ENCODE measurements at places on chromosomes 4 and X.

- no peak for DNase-seq
Measured at GRCh38 chr4:144716778-144717177, 70.8 kb downstream of the HHIP start.

- DNase-seq, result no peak
Measured at GRCh38 chrX:28552882-28553829, 34.1 kb upstream of the IL1RAPL1 start.

DNA sequence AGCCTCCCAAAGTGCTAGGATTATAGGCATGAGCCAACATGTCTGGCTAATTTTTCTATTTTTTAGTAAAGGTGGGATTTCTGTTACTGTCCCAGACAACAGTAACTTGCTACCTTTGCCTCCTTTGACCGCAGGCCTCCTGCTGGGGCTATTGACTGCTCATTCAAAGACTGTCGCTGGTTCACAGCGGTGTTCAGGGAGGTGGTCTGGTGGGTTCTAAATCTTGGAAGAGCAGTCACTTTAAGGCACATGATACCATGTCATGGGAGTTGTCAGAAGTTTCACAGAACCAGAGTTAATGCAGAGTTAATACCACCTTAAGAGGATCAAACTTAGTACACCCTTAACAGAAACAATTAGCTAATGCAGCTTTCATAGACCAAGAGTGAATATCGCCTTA lies 3.8 kb downstream of the ASMT start:
- no peak for DNase-seq

DNA sequence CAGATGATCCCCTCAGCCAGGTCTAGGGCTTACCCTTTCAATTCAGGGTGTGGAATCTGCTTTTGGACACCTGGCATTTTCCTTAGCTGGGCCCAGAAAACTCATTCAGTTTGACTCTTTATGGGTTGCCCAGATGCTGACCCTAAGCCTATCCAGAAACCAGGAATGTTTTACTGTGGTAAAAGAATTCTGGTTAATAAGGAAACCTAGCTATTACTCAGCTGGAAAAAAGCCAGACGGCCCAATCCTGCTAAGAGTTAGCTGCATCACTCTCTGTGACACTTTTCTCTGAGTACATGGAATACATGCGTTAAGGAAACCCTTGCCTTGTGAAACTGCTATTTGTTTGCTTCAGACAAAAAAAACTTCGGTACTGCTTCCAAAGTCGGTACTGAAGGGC lies 28.0 kb downstream of the ING2 start:
- DNase-seq, result no peak

DNA sequence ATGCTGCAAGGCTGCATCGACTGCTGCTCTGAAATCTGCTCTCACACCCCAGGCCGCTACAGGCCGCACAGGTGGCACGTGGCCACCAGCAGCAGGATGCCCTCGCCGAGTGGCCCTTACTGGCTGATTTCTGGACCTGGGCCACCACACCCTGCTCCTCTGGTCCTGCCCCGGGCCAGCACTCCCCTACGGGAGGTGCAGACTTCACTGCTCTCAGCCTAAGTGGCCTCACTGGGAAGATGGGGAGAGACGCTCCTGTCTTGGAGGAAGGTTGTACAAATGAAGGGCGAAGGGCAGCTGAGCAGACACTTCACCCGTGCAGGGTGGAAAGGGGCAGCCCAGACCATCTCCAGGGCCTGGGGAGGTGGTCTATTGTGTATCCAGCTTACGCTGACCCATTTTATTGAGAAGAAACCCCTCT lies 72.5 kb downstream of the ACOX3 start:
- DNase-seq, result no peak

DNA sequence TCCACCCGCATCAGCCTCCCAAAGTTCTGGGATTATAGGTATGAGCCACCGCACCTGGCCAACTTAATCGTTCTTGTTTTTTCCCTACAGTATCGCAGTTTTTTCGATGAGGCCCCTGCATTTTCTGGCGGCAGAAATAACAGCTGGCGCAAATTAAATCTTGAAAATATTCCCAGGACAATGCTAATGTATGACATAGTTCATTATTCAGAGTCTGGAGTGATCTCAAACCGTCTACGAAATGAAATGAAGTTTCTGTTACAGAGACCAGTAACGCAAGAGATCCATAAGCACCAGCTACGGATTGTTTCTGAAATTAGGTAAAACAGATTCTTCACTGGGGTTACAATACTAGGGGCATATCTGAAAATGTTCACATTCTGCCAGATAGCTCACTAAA lies 27.3 kb downstream of the CXorf58 start:
- DNase-seq, result no peak

- DNase-seq, result no peak
Measured at GRCh38 chrX:55801811-55802210, 84.3 kb downstream of the RRAGB start.

- no peak for DNase-seq
Measured at GRCh38 chrX:15472531-15472930, 20.6 kb downstream of the PIR start.

DNA sequence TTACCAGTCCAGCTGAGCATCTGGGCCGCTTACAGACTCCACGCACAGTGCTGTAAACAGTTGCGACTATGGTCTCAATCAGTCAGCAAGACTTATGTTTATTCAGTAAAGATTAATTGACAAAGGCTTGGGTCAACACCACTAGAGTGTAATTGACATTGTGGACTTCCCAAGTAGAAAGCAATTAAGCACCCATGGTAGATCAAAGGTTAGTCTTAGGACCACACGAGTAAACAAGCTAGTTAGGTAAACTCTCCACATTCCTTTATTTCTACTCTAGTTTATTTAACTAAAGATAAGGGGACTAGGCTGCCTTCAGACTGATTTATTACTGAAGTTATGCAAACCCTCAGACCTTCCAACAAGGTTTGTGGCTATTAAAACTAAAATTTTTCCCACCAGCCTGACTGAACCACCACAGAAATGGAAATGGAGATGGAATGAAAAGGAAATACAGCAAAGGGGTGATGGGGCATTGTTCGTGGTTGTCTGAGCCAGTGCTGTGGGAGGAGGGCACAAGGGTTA lies 44.2 kb downstream of the MTHFD2L start:
- DNase-seq, result no peak

- no peak for DNase-seq
Measured at GRCh38 chr4:54402880-54403480, 173.9 kb downstream of the PDGFRA start.

DNA sequence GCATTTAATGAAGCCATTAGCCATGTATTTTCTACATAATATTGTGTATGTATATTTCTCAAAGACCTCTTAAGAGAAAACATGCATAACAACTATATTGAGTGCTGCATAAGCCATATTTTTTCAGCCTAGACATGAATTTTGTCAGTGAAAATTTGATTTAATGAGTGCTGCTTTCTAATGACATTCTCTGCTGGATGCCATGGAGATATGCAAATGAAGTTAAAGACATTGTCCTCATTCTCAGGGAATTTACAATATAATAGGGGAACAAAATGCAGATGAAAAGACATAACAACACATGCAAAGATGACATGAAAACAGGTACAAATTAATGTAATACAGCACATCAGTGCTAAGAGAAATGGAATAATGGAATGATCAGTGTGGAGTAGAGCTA lies 118.7 kb downstream of the ATOH1 start:
- DNase-seq, result no peak

DNA sequence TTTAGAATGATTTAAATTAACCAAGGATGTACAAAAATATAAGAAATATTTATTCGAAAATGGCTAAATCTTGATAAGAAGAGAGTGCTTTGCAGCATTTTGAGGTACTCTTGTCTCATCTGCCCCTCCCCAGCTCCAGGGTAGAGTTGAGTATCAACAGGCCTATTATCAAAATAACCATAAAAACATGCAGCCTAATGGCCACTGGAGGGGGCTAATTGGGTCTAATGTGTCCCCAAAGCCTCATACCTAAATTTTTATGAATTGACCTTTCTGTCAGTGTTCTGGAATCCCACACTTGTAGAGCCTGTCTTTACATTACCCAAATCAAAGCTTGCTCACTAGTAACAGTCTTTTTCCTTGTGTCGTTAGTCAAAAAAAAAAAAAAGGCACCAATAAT lies 544.9 kb upstream of the CPXCR1 start:
- DNase-seq, result no peak

GRCh38 chrX:148885203-148885602 lies 384.8 kb downstream of the AFF2 start:
- no peak for DNase-seq

DNA sequence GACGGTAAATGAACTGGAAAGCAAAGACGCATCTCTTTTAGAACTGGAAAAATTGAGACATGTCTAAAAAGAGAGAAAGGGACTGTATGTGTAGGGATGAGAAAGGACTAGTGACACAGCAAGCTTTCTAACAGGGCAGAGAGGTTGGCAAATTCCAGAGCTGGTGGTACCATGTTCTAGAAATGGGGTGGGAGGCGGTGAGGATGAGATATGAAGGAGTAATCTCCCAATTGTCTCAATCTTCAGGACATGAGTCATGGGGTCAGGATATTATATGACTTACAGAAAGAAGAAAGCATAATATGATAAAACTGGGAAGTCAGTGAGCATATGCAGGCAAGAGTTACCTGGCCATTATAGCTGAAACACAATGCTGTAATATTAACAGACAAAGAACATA lies 14.2 kb downstream of the TAB3 start:
- no peak for DNase-seq

DNA sequence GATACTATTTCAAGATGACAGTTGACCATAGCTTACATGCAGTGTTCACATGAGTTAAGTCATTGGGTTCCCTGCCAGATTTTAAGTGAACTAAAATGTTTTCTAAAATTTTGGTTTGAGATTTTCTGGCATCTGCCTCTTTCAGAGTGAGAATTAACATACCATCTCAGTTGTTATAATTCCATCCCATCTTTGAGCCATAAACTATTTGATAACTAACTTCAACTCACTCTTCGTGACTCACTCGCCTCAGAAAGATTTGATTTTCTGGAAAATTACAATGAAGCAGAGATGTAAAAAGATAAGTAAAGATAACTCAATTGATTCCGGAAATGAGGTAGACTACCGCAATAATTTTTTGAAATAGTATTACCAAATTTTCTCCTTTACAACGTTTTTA lies 61.8 kb downstream of the HMGB2 start:
- no peak for DNase-seq

DNA sequence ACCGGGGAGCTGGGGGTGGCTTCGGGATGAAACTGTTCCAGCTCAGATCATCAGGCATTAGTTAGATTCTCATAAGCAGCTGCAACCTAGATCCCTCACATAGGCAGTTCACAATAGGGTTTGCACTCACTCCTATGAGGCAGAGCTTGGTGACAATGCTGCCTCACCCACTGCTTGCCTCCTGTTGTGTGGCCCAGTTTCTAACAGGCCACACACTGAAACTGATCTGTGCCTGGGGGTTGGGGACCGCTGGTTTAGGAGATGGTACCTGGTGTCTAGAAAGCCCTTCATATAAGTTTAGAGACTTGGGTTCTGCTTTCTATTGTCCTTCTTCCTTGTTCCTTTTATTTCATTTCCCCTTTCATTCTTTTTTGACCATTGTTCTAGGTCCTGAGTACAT lies 234.2 kb downstream of the FRAS1 start:
- DNase-seq, result no peak

- no peak for DNase-seq
Measured at GRCh38 chr4:5037553-5038551, 13.4 kb upstream of the STK32B start.

All from stimulated activated CD4-positive, alpha-beta T cell treated with anti-CD3 and anti-CD28 coated beads, Interleukin-1b, Interleukin-23, amount 100 ng/mL, for 24 hours (primary cell).